ENCODE measurements at places on chromosomes 1 and 21.

GRCh38 chr1:21761052-21761451, 21.9 kb downstream of the USP48 start:
- DNase-seq, result no peak

- no peak for DNase-seq
Measured at GRCh38 chr1:248844526-248844925, 6.5 kb downstream of the ZNF672 start.

DNA sequence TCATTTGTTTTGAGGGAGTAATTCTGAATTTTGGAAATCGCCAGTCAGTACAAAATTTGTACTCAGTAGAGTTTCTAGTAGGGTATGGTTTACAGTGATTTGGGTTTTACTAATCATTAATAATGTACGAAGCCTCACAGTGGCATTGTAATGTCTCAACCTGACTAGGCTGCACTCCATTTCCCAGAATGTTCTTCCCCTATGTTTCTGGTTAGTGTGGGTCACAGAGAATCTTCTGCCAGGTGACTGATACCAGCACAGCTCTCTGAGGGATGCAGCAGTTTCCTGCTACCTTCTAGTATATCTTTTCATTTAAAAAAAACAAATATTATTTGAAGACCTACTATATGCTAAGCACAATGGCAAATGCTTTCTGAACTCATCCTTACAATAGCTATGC, 112.9 kb downstream of the PTPN14 start:
- no peak for DNase-seq

GRCh38 chr21:20527731-20528460, 470.3 kb upstream of the NCAM2 start:
- no peak for DNase-seq

DNA sequence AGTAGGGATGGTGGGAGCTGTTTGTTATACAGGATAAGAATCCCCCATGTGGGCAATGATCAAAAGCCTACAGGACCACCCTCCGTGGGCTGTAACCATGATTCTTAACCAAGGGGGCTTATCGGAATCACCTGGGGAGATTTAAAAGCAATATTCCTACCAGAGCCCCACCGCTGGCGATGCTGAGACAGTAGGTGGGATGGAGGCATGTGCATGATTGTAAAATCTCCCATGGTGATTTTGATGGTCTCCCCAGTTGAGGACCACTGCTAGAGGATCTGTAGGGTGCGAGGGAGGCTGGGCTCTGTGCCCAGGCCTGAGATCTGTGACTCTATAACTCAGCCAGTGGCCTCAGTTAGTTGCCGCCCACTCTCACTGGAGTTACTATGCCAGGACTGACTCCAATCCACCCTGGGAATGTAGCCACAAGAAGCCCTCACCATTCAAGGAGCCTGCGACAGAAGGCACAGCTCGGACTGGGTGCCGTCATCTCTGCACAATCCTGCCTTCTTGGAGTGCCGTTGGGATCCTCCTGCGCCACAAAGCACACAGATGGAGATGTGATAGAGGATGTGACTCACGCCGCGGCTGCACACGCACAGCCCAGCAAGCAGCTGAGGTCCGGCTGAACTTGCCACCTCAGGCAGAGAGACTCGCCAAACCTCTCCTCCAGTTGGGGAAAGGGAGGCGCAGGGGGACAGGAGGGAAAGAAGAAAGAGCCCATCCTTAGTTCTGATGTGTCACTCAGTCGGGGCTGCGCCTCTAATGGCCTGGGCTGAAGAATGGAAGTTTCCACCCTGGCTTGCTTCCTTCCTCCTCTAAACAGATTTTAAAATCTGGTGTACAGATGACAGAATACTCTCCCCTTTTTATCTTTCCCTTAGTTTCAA, 26.5 kb downstream of the AKNAD1 start:
- DNase-seq, result no peak

DNA sequence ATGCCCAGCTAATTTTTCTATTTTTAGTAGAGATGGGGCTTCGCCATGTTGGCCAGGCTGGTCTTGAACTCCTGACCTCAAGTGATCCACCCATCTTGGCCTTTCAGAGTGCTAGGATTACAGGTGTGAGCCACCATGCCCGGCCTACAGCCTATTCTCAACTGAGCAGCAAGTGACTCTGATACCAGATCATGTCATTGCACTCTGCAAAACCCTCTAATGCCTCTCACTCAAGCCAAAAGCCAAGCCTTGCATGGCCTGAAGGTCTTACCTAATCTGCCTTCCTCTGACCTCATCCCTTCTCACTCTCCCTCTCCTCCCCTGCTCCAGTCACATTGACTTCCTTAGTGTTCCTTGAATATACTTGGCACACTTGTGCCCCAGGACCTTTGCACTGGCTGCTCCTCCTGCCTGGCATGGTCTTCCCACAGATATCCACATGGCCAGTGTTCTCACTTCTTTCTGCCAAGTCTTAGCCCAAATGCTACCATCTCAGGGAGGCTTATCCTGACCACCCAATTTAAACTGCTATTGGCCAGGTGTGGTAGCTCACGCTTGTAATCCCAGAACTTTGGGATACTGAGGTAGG, 8.2 kb upstream of the ASAP3 start:
- no peak for DNase-seq

DNA sequence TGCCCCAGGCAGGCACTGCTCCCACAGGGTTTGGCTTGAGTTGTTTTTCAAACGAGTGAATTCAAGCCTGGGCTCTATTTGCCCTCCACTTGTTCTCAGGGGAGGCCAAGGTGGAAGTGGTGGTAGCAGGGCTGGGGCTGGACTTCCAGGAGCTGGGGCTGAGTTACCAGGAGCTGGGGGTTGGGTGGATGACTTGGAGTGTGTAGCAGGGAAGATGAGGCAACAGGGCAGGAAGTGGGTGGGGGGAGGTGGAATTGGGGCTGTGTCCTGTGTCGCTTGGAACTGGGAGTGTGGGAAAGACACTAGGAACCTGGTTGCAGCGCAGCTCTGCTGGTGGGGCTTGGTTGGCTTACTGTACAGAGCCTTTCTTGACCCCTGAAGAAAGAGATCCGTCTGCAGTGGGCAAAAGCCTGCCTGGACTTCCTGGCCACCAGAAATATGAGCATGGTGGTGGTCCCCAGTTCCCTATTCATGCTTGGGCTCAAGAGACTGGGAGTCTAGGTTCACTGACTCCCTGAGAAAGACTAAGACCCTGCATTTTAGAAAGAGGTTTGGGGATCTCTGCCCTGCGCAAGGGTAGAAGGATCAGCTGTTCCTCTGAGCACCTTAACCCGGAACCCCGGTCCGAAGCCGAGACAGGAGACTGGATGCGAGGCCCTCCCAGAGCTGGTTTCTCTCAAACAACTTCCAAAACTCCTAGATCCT, 3.1 kb downstream of the TFAP2E start:
- DNase-seq, result no peak

- DNase-seq, result no peak
Measured at GRCh38 chr1:239250353-239251035, 135.9 kb upstream of the CHRM3 start.

GRCh38 chr1:232835166-232835565, 29.9 kb downstream of the MAP10 start:
- DNase-seq, result no peak

DNA sequence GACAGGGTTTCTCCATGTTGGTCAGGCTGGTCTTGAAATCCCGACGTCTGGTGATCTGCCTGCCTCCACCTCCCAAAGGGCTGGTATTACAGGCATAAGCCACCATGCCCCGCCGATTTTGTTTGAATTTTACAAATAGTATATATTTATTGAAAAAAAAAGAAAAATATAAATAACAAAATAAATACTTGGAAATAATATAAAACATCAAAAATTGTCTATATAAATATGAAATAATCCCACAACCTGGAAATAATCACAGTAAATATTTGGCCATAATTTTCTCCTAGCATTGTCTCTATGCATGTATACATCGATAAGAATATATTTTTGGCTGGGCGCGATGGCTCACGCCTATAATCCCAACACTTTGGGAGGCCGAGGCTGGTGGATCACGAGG, 2.7 kb upstream of the PLOD1 start:
- DNase-seq, result no peak

GRCh38 chr1:47776667-47777131, 220.5 kb downstream of the TRABD2B start:
- DNase-seq, result peak; percentile 17

DNA sequence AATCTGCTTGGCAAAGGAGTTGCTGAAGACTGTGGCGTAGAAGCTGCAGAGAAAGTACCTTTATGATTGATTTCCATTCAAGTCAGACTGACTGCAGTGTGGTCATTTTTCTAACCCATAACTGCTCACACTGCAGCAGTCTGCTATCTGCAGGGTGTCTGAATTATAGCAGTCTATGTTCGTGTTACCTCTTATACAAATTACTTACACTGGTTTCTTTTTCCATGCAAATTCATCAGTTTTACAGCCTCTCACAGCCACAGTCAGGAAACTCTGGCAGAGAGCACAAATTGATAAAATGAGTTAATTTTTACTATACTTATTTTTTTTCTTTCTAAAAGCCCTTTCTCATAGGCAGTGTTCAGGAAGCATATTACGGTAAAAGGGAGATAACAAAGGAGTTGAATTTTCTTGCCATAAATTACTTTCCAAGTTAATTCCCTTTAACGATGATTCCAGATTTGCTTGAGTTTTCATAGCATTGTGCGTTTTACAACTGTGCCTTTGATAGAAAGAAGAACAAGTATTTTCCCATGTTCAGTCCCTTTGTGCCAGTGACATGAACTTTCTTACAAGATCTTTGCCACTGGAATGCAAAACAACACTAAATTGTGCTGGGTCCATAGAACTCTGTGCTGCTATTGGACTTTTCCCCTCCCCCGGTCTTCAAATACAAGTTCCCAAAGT, 261.5 kb downstream of the NFIA start:
- no peak for DNase-seq

- DNase-seq, result no peak
Measured at GRCh38 chr1:64875101-64875500, 91.2 kb downstream of the JAK1 start.

DNA sequence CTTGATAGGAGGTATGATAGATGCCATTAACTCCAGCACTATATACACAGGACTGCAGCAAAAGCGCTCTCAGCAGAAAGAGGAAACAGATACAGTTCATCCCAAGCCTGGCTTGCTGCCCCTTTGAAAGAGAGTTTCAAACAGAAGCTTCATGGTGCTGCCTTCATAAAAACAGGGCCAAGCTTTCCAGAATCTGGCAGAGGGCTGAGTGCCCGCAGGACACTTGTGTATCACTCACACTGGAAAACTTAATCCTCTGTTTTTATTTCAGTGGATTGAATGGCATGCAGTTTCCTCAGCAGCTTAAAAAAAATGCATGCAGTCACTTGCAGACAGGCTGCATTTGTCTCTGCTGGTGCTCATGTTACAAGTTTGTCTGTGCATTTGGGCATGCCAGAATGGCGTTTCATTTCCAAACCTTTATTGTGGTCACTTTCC, 40.4 kb downstream of the KCNJ15 start:
- no peak for DNase-seq

DNA sequence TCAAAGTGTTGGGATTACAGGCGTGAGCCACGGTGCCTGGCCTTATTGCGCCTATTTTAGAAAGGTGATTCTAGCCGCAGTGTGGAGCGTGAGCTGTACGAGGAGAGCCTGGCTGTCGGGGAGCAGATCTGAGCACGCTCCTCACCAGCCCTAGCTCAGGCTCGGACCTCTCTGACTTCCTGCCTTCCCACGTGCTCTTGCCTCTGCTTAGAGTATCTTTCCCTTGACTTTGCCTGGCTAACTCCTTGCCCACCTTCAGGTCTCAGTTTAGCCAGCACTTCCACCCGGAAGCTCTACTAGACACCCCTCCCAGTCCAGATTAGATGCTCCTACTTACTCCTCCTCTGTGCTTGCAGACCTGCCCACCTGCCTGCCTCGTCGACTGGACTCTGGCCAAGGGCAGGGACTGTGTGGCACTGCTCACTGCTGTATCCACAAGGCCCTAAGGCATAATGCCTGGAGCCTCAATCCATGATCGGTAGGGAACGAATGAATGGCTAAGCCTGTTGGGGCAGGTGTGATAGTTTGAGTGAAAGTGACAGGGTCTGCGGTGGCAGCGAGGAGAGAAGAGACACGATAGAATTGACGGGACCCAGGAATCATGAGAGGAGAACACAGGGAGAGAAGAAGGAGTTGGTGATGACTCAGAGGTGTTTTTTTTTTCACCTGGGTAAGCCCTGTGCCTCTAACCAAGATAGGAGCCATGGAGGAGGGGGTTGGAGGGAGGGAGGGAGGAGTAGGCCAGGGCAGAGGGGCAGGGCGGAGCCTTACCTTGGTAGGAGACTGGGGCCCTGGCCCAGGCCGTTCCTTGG, 28.1 kb upstream of the WASF2 start:
- no peak for DNase-seq

DNA sequence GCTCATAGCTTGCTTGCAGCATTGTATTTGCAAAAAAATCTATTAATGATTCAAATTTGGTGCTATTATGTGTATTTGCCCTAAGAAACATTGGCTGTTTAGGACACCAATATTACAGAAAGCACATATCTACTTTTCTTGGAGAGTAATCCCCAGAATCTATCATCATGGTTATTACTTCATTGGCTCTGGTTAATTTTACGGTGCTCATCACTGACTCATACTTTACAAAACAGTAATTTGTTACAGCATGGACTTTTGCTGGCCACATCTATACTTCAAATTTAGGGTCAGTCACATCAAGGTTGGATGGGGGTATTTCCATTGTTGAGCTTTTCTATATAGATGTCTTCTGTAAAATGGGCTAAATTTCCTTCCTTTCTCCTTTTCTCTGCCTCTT, 45.7 kb downstream of the SH3GLB1 start:
- DNase-seq, result no peak

GRCh38 chr1:70672442-70672888, 261.4 kb downstream of the CTH start:
- no peak for DNase-seq
